Renal cortical epithelial cell (primary cell): ENCODE measurements at places on chromosomes 11 and 22. TPM values are rescaled to one million over a fixed set of nuclear protein-coding genes. Genes with fewer than 3 reads are reported as not detected.

DNA sequence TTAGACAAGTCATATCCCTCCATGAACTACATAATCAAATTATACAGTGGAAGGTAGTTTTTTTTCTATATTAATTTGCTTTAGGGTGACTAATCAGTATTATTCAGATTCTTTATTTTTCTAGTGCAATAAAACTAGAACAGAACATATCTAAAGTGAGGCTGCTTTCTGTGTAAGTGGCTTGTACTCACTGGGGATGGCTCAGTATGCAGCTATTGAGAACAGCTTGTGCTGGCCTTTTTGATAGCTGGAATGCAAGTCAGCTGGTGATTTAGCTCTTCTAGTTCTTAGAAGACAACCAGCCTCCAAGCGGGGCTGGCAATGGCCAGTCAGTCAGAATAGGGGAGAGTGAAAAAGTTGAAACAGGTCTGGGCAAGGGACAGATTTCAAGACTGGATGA, 119.4 kb downstream of the BLID start:
- no peak for DNase-seq

- no peak for DNase-seq
These were observed 1.7 kb downstream of the SBF1 start for GRCh38 chr22:50473088-50473487.

Gene OR52E8
- not detected in 2 replicates for total RNA-seq

Gene SCGB1D2
- not detected in 2 replicates for total RNA-seq

Gene NCF4
- total RNA-seq = not detected in 2 replicates

- DNase-seq = no peak
These were observed 100.0 kb downstream of the TMEM135 start for GRCh38 chr11:87137711-87138110.

DNA sequence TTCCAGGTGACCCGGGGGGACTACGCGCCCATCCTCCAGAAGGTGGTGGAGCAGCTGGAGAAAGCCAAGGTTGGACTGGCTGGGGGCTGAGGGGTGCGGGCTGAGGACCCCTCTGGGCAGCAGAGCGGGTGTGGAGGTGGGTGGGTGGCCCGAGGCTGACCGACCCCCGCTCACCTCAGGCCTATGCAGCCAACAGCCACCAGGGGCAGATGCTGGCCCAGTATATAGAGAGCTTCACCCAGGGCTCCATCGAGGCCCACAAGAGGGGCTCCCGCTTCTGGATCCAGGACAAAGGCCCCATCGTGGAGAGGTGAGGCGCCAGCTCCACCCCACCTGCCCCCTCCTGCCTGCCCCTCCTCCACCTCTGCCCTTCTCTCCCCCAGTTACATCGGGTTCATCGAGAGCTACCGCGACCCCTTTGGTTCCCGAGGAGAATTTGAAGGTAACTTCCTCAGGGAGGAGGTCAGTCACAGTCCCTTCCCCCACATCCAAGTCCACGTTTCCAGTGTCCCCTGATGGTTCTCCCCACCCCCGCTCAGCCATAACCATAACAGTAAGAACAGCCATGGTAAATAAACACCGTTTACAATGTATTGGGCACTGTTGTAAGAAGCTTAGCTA, 11.2 kb downstream of the DPP3 start:
- no peak for DNase-seq

Gene SERPIND1
- not detected in 2 replicates for total RNA-seq

Gene NAALAD2
- 0.10 TPM in 1 of 2 replicates, not detected in the other for total RNA-seq

- DNase-seq = no peak
These were observed 8.6 kb downstream of the TSSC4 start for GRCh38 chr11:2409126-2409525.

- DNase-seq = no peak
These were observed 760 bp upstream of the MAPK8IP1 start for GRCh38 chr11:45884596-45885185.

Gene JOSD1
- total RNA-seq = 60.1 and 91.9 TPM in 2 replicates

DNA sequence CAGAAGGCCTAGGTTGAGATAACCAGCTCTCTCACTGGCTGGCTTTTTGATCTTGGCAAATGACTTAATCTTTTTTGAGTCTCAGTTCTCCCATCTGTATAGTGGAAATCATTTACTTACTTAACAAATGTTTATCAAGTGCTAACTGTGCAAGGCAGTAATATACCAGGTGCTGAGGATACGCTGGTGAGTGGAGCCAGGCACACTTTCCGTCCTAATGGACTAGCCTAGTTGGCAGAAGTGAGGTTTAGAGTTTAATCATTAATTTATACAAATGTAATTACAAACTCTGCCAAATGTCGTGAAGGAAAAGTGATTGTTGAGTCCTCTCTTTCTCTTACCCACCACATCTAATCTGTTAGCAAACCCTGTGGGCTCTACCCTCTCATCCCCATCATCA, 33.3 kb downstream of the EXT2 start:
- DNase-seq = peak; percentile 22

Gene GRIA4
- 0.05 and 3.1 TPM in 2 replicates for total RNA-seq

Gene GUCD1
- 129 and 169 TPM in 2 replicates for total RNA-seq

Gene OR2D2
- 0.40 TPM in 1 of 2 replicates, not detected in the other for total RNA-seq

Gene FXYD2
- 361 and 706 TPM in 2 replicates for total RNA-seq

Gene CCDC116
- not detected in 2 replicates for total RNA-seq

- no peak for DNase-seq
These were observed 47.1 kb upstream of the CCND1 start for GRCh38 chr11:69593851-69594250.

GRCh38 chr11:102771351-102771750, 9.1 kb downstream of the MMP10 start:
- no peak for DNase-seq

GRCh38 chr22:42025421-42025820, 26.8 kb downstream of the WBP2NL start:
- DNase-seq = no peak

DNA sequence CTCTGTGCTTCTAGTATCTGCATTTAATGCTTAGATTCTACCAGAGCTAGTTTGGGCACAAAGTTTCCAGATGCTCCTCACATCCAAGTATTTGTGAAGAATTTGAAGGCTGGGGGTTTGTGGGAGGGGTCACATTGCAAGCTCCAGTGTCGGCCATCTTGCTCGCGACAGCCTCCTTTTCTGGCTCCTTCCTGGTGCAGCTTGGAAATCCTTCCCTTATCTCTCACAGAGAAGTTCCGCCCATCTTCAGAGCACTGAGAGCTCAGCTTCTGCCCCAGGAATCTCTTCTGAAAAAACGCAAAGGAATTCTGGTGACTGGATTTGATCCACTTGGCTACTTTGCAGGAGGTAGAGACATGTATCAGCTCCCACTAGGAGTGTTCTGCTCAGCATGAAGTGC, 497.5 kb downstream of the TBC1D22A start:
- no peak for DNase-seq

- peak; percentile 21 for DNase-seq
These were observed 1.2 kb downstream of the DDX17 start for GRCh38 chr22:38504731-38505540.

Gene CLCF1
- 13.9 and 22.7 TPM in 2 replicates for total RNA-seq

DNA sequence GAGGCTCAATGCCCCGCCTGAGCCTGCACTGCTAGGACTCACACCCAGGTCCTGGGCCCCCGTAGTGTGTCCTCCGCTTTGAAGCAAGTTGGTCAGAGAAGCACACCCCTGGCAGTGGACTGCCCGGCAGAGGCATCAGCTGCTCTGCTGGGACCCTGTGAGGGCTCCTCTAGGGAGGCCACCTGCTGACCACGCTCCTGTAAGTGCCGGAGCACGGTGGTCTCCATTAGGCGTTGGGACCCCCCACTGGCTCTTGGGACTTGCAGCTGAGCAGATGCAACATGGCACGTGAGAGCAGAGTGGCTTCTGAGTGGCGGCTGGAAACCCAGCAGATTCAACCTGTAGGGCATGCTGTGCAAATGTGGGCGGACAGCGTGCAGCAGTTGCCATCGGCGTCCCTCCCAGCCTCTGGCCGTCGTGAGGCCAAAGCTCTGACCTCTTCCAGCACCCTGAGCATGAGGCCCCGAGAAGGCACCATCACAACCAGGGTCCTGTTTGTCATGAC, 16.9 kb downstream of the MRGPRG start:
- no peak for DNase-seq

DNA sequence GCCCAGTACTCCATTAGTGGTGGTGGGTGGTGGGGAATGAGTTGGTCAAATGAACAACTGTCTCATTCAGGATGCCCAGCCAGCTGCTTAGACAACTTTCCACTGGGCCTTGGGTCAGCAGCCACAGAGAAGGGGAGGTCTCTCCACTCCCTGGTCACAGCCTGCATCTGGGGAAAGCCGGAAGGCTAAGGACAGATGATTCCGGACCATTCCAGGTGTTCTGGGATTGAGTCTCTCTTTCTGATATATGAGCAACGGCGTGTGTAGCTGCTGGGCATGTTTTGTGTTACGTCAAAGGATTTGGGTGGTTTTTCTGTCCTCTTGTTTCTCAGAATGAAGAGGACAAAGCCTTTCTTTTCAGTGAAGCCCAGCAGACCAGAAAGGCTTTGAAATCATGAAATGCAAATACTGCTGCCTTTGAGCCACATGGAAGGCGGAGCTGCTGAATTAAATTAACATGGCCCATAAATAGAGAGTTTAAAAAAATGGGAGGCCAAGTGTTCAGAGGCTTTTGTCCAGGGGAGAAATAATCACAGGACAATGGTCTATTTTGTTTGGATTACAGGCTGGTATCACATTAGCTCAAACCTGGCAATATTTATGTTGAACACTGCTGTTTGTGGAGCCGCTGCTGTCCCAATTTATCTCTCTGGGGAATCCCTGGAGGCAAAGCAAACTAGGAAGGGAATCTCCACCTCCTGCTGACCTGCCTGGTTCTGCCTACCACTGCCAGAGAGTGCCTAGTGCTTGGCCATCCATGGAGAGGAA, 234.4 kb upstream of the E2F8 start:
- peak; percentile 2 for DNase-seq

DNA sequence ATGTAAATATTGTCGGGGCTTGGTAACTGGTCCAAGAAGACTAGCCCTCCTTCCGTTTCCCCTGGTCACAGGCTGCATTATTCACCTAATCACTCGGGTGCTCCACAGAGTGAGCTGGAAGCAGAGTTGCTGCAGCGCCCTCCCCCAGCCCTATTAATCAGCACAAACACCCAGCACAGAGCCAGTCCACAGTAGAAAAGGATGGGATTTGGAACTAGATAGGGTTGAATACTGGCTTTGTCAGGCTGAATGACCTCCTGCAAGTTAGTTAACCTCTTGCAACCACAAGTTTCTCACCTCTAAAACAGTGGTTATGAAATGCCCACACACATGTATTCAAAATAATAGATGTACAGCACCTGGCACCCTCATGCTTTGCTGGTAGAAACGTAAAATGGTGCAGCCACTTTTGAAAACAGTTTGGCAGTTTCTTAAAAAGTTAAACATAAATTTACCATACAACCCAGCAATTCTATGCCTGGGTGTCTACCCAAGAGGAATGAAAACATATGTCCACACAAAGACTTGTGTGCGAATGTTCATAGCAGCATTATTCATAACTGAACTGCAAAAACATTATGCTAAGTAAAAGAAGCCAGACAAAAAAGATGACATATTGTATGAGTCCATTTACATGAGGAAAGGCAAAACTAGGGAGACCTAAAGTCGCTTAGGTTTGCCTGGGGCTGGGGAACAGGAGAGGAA, 31.7 kb upstream of the APLP2 start:
- DNase-seq = peak; percentile 57

Gene PGR
- total RNA-seq = under 0.01 and 0.05 TPM in 2 replicates

Gene NAP1L4
- 144 and 273 TPM in 2 replicates for total RNA-seq

DNA sequence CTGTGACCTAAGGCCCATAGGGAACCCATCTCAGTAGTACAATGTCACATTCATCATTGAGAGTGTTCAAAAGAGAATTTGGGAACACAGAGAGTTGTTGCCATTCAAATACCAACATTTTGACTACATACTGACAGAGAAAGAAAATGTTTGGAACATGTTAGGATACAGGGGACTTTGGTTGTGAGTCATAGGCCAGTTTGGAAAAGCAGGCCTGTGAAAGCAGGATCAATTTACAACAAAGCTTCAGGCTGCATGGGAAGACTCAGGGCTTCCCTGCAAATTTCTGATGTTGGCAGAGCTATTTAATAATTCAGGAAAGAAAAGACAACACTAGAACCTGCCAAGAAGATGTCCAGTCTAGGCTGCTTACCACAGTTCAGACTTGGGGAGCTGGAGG, 374 bp downstream of the NLRP10 start:
- peak; percentile 65 for DNase-seq

- no peak for DNase-seq
These were observed 1.7 kb upstream of the TCN1 start for GRCh38 chr11:59867946-59868345.

- no peak for DNase-seq
These were observed 3.0 kb downstream of the GSTT4 start for GRCh38 chr22:24002272-24002671.

Gene CALCB
- 0.15 TPM in 1 of 2 replicates, not detected in the other for total RNA-seq

DNA sequence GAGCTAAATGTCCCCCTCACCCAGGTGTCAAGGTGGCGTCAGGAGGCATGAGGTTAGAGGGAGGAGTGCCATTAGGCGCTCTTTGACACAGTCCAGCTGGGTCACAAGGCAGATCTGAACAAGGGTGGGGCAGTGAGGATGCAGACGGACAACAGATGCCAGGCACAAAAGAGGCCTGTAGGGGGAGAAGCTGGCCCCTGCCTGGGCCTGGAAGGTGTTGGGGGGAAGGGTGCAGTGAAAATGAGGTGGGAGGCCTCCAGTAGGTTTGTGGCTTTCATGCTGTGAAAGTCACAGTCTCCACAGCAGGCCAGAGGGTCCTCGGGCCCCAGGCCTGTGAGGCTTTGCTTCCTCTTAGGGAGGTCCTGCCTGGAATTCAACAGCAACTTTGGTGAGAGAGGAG, 85.0 kb upstream of the PLET1 start:
- DNase-seq = no peak

GRCh38 chr11:112658431-112658878, 302.8 kb upstream of the NCAM1 start:
- no peak for DNase-seq

Gene CRYBA4
- not detected in 2 replicates for total RNA-seq

DNA sequence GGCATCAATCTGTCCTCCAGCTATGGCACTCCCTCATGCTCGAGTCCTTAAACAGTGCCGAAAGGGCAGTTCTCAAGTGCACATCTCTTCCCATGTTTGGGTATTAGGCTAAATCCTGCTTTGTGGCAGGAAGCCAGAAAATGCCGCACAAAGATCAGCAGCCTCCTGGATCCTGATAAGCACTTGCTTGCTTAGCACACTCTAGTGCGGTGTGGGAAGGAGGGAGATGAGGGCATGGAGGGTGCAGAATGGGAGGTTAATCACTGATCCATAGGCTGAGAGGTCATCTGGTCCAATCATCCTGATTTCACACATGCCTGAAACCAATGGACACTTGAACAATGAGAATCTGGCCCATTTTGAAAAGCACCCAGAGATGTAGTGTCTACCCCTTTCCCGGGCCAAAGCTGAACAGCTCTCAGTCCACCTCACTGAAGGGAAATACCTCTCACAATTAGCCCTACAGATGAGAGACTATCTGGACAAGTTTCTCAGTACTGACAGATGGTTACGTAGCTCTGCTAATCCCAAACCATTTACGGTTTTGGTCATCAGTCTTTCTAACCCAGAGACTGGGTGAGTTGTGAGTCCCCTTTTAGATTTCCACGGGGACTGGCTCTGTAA, 29.8 kb upstream of the CHRM4 start:
- DNase-seq = no peak

Gene CDC42BPG
- total RNA-seq = 8.7 and 9.4 TPM in 2 replicates
